Cerebellum (tissue), 4 donors: ENCODE measurements at places on chromosomes 7 and 10. TPM values are rescaled to one million over a fixed set of nuclear protein-coding genes. Genes with fewer than 3 reads are reported as not detected.

- no peak for DNase-seq
These were observed 84.7 kb downstream of the CCNY start for GRCh38 chr10:35420827-35421552.

GRCh38 chr7:133770863-133771492 is 356.2 kb upstream of the LRGUK start:
- no peak for DNase-seq

- DNase-seq, result no peak
These were observed 920.5 kb downstream of the KCNMA1 start for GRCh38 chr10:76717141-76717540.

- no peak for DNase-seq
These were observed 53.5 kb downstream of the ZNF467 start for GRCh38 chr7:149719912-149720335.

DNA sequence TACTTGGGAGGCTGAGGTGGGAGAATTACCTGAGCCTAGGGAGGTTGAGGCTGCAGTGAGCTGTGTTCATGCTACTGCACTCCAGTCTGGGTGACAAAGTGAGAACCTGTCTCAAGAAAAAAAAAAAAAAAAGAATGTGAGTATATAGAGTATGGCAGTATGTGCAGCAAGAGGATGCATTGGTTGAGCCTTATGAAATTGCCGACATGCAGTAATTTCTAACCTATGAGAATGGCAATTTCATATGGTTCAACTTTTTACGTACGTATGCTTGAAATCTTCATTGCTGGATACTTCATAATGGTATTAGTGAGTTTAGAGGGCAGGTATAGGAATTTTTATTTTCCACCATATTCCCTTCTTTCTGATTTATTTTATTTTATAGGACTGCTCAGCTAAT is 4.6 kb upstream of the FAM133B start:
- DNase-seq, result no peak

Gene LBX1
- 1.6 TPM for total RNA-seq

Gene CREB5
- total RNA-seq, result 23.6 TPM
